ENCODE measurements at places on chromosomes 4 and X.

GRCh38 chr4:101258883-101259282 is 88.4 kb downstream of the PPP3CA start:
- DNase-seq: no peak

- DNase-seq: no peak
Measured at GRCh38 chr4:173194157-173194556, 25.5 kb downstream of the GALNT7 start.

- no peak for DNase-seq
Measured at GRCh38 chrX:29661290-29661689, 554.1 kb upstream of the MAGEB2 start.

- no peak for DNase-seq
Measured at GRCh38 chr4:85696661-85697060, 221.7 kb downstream of the ARHGAP24 start.

DNA sequence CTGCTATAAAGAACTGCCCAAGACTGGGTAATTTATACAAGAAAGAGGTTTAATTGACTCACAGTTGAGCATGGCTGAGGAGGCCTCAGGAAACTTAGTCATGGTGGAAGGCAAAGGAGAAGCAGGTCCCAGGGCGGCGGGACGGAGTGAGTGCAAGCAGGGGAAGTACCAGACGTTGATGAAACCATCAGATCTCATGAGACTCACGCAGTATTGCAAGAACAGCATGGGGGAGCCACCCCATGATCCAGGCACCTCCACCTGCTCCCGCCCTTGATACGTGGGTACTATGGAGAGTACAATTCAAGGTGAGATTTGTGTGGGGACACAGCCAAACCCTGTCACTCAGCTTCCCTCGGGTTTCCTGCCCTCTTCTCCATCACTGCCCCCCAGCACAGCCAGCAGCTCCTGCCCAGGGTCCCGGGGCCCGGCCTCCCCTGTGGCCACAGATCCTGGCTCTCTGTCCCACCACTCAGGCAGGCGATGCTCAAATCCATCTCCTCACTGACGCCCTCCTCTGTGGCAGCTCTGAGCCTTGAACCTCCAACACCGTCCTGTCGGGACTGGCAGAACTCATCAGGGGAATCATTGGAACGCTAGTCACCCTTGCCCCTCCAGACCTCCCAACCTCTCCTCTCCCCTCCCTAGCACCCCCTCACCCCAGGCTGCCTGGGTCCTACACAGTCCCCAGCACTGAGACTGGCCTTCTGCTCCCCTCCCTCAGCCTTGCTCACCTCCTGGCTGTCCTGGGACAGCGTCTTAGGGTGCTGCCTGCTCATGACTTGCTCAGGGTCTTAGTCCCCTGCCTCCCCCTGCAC is 37.6 kb downstream of the FGFRL1 start:
- DNase-seq: no peak

DNA sequence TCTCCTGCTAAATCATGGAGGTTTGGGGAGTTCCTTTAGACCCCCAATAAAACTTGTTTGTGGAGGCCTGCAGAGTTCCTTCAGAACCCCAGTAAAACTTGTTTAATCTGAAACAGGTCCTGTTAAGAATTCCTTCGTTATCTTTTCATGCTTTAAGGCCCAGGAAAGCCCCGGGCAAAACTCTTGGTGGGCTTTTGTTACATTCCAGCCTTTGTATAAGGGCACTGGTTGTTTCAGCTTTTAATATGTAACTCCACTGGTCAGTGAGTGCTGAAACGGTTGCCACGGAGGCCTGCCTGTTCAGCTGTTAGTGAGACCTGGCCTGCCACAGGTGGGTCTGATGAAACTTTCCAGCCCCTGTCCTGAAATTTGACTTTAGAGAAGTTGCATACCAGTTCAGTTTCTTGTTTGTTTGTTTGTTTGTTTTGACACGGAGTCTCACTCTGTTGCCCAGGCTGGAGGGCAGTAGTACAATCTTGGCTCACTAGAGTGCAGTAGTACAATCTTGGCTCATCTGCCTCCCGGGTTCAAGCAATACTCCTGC is 12.4 kb upstream of the DHRSX start:
- DNase-seq: no peak
